AG10803 (cell line): ENCODE measurements at places on chromosomes 4 and X.
A peak's percentile ranks its signal among the peaks of the same experiment; 100 is the strongest.

- no peak for DNase-seq
Measured at GRCh38 chr4:24235618-24236017, 345.8 kb upstream of the PPARGC1A start.

DNA sequence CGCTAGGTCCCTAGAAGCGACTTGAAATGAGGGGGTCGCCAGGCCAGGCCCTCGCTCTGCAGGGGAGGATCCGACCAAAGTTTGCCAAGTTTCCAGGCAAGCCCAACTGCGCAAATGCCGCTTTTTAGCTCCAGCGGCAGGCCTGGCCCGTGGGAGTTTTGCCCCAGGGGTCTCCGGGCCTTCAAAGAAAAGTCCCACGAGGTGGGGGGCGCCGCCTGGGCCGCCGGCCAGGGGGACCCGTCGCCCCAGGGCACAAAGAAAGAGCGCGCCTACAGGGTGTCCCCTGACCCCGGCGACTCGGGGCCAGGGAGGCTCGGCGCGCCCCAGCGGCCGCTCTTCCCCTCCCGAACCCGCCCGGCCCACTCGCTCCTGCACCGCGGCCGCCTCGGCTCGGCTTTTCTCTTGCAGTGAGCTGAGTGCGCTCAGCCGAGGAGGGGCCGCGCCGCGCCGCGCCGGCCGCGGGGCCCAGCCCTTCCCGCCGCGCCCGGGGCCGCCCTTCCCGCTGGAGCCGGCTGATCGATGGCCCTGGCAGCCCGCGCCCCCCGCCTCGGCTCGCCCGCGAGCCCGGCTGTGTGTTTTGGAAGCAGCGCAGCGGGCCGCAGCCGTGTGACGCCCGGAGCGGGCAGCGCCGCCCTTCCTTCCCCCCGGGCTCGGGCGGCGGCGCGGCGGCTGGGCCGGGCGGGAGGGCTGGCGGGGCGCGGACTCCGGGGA is 754 bp upstream of the KLF3 start:
- DNase-seq, result peak; percentile 36

GRCh38 chr4:112299721-112300120 is 2.6 kb downstream of the ALPK1 start:
- DNase-seq, result no peak

DNA sequence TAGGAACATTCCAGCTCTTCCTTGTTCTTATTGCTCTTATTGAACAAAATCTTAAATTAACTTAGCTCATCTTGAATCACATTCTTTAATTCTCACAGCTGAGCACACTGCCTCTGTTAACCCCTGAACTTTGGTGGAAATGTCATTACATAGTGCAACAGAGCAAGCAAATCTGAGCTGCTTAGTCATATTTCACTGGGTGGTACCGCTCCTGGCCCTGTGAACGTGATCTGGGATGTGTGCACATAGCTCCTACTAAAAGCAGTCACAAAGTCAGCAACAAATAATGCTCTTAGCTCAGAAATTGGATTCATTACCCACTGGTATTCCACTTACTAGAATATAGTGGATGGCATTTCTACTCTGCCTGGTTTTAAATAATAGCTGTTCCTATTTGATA is 27.9 kb downstream of the ARHGEF6 start:
- peak; percentile 32 for DNase-seq

GRCh38 chr4:84403656-84404055 is 95.4 kb downstream of the NKX6-1 start:
- peak; percentile 54 for DNase-seq

GRCh38 chr4:8472689-8473197 is 32.2 kb downstream of the TRMT44 start:
- peak; percentile 96 for DNase-seq

- DNase-seq, result no peak
Measured at GRCh38 chr4:55615008-55615407, 21.1 kb downstream of the NMU start.

- no peak for DNase-seq
Measured at GRCh38 chrX:129462707-129463106, 60.6 kb downstream of the SMARCA1 start.

DNA sequence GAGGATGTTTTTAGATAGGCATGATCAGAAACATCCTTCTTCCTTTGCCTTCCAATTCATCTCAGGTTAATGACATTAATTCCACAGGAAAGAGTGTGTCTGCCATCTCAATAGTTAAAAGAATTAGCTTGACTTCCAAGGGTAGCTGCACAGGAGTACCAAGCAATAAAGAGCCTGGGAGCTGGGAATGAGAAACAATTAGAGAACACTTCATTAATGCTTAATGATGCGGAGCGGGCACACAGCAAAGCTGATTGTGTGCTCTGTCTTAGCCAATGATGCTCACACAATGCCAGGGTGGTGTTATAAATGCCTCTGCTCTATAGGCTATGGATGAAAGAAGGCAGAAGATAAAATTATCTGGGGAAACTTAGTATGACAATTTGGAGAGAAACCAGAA is 1052.5 kb upstream of the LCORL start:
- no peak for DNase-seq

DNA sequence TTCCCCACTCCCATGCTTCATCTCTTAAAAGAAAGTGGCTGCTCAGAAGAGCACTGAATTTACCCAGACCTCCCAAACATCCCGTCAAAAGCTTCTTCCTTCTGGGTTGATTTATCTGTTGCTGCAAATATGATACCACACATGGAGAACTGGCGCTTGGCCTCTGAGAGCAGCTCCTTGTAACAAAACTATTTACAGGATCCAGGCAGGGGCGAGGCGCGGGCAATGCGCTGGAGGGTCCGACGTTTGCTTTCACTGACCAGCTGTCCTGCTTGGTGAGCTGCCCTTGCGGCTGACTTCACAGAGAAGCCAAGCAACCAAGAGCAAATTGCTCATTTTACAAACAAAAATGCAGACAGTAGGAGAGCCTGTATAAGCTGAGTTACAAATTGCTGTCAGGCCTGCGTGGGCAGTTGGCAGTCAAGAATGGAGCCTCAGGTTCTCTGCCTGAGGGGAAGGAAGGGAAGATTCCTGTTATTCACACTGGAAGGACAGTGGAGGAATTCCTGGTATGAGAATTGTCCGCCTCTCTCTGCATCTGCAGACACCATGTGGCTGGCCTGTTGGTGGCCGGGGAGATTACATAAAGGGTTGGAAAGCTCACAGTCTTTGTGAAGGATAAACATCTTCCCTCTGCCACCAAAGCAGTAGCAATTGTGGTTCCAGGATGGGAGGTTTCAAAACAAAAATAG is 192.2 kb upstream of the LEF1 start:
- peak; percentile 93 for DNase-seq

- DNase-seq, result no peak
Measured at GRCh38 chrX:42857766-42858165, 79.8 kb upstream of the PPP1R2C start.

DNA sequence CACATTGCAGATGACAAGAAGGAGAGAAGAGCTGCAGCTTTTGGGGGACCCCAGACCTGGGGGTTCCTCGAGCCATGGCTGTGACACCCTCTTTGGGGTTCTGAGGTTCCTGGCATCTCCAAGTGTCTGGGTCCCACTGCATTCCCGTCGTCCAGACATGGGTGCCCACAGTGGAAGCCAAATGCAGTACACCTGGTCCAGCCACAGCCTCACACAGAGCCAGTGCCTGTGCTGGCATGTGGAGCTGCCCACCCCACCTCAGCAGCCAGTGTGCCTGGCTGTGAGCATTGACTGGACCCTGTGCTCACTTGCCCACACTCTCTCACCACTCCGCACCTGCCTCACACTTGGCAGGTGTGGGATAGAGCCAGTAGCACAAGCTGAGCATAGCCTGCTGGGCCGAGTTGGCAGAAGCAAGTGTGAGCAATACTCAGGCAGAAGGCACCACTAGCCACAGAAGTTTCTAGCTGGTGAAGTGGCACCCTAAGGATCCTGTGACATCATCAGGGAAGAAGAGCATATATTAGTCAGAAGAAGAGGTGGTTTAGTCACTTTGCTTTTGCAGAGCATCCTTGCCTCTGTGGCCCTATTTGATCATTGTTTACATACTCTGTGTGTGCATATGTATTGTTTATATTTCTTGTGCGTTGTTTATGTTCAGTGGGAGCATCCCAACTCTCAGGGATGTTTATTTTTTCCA is 65.0 kb upstream of the MAGEB2 start:
- no peak for DNase-seq

GRCh38 chrX:11412715-11413623 is 119.8 kb downstream of the AMELX start:
- DNase-seq, result no peak

GRCh38 chrX:53471346-53471745 is 37.2 kb upstream of the HSD17B10 start:
- DNase-seq, result no peak

DNA sequence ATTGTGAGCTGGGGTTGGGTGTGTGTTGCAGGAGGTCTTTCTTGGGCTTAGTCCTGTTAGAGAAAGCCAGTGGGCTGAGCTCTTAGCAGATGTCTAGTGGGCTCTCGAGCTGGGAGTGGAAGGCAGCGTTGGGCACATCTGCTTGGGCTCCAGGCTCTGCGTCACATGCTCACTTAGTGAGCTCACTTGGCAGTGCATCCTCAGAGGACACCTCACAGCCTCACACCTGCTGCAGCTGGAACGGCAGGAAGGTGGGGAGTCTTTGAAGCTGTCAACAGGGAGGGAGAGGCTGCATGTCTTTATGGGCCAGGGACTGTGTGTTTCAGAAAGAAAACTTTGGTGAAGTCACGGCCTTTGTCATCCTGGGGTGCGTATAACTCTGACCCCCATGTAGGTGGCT is 82.2 kb downstream of the PSAPL1 start:
- DNase-seq, result no peak

GRCh38 chr4:109215506-109215905 is 87.0 kb downstream of the COL25A1 start:
- DNase-seq, result no peak

DNA sequence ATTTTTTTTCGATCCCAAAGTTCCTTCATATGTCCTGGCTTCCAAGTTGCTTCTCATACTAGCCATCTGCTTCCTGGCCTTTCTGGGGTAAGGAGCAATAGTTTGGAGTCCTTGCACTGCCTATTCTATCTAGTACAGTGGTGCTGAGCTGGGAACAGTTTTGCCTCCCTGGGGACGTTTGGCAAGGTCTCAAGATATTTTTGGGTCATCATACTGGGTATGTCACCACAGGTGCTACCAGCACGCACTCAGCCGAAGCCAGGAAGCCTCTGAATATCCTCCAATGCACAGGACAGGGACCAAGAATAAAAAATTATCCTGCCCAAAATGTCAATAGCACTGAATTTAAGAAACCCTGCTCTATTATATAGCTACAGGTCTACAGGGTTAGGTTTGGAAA is 35.4 kb upstream of the TMSB15B start:
- DNase-seq, result no peak

DNA sequence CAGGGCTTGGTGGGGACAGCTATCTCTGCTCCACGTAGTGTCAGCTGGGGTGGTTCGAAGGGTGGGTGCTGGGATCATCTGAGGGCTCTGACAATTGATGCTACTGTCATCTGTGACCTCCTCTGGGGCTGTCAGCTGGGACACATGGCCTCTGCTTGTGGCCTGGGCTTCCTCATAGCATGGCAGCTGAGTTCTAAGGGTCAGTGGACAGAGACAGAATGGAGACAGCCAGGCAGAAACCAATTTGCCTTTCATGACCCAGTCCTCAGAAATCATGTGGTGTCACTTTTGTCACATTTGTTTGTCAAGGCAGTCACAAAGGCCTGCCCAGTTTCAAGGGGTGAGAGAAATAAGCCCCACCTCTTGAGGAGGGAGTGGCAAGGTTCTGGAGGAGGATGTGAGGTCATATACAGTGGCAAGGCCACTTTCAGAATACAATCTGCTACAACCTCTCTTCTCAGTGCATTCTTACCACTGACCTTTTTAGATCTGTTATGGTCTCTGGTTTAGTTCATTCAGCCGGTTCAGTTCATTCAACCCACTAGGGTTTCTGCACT is 103.6 kb upstream of the BCOR start:
- no peak for DNase-seq

DNA sequence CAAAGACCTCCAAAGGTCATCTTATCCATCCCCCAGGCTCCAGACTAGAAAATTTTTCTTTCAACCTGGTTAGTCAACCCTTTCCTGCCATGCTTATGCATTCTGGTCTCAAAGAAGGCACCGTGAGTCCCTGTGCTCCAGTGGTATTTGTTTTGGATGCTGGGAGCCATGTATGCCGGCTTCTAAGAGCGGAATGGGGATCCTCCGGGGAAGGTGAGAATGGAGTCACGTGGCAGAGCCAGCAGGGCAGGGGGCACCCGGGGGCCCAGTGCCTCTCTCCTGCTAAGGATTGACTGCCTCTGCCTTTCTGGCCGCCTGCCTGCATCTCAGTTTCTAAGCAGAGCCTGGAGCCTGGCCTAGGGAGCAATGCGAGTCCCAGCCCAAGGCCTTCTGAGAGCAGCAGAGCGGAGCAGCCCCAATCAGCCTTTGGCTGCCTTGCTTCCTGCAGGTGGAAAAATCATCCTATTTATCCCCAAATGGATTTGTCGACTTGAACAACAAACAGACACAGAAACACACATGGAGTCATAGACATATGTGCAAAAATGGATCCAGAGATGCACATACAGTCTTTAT is 141.0 kb downstream of the PJA1 start:
- no peak for DNase-seq

DNA sequence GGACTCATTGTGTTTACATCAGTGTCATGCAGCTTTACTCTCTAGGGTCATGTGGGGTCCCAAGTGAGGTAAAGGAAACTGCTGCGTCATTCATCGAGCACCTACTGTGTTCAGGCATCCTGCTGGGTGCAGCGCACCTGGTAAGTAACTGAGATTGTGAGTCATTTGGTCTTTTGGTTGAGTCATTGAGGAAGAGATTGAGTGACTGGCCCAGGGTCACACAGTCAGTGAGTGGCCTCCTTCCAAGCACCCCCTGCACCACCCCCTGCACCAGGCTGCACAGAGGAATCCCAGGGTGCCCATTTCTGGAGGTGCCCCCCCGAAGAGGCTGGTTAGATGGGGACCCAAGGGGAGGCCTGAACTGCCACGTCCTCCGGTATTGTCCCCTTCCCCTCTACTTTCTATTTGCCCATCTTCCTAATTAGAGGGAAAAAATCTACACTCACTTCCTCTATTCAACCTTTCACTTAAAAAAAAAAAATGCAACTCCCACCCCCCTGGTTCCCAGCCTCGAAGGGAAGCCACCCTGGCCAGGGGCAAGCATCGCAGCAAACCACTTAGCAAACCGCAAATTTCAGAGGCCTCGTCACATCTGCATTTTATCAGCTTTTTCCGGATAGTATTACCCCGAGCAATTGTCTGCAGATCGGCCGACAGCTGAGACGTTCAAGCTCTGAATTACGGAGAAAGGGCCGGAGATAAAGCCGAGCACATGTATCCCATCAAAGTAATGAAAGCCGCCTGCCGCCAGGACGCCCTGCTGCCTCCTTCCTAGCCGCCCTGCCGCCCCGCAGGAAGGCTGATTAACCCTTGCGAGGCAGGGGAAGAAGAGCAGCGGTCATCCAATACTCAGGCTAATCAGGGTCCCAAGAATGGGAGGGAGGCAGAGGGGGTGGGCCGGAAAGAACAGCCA is 96.3 kb upstream of the MSX1 start:
- peak; percentile 69 for DNase-seq

GRCh38 chr4:141636082-141636770 is at the start of gene IL15:
Gene IL15, plus strand, starts transcription at chr4:141636583. Its CDS starts 82,882 bp downstream, at chr4:141719465.
- DNase-seq, result no peak

DNA sequence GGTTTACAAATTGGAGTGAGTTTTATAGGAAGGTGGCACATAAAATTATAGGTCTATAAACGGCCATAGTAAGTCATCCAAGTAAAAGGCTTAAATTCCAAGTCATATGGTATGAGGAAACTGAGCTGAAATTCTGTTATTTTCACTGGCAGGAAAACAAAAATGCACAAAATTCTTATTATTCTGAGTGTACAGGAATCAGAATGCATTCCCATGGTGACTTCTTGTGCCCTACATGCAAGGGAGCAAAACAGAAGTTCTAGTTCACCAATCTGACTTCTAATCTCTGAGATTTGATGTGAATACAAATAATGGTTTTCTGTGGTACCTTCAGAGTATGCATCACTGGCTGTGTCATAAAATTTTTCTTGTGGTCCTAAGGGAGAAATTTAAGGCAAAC is 102.9 kb downstream of the CLCN4 start:
- DNase-seq, result peak; percentile 85
